ENCODE measurements at places on chromosomes 13 and 19.
A peak's percentile ranks its signal among the peaks of the same experiment; 100 is the strongest.

DNA sequence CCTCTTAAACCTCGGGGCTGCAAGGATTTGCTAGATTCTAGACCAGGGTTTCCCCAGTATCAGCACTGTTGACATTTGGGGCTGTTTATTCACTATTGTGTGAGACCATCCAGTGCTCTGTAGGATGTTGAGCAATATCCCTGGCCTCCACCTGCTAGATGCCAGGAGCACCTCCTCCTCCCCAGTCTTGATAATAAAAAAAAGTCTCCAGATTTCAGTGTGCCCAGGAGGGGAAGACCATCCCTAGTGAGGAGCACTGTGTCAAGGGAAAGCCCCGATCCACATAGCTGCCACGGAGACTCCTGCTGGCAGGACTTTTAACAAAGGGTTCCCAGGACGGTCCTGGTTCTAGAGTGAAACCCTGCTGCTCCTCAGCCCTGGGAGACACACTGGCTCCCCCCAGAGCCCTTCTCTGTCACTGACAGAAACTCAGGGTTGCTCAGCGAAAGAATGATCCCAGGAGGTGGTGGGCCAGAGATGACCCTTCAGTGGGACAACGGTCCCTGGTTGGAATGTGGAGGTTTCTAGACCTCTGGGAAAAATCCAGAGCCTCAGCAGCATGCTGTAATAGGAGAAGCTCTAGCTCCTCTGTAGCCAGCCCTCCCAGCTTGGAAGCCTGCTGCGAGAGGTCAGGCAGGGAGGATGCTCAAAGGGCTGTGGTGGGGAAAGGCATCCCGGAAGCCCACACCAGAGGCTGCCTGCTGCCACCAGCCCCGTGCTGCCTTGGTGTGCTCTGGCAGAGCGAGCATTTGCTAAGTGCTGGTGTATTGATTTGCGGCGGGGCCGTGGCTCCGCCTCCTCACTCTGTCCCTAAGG is 20.3 kb downstream of the LYL1 start:
- peak; percentile 49 for DNase-seq

- peak; percentile 100 for DNase-seq
Observed at GRCh38 chr19:36378625-36379509, at the start of gene ZFP14. Gene ZFP14 (minus strand): TSS chr19:36379201. CDS start chr19:36367892, 11,309 bp downstream.

DNA sequence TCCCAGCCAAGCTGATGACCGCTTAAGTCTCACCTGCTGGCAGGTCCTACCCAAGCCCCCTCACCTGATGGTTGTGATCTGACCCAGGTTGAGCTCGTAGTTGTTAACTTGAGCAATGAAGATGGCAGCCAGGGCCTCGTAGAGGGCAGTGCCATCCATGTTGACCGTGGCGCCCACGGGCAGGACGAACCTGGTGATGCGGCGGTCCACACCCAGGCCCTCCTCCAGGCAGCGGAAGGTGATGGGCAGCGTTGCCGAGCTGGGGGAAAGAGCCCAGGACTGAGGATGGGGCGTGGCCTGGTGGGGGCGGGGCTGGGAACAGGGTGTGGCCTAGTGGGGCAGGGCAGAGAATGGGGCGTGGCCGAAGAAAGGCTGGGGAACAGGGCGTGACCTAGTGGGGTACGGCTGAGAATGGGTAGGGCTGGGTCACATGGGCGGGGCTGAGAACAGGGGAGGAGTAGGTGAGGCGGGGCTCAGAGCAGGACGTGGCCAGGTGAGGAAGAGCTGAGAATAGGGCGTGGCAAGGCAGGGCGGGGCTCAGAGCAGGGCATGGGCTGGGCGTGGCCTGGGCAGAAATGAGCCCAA is 12.9 kb downstream of the OR7C2 start:
- no peak for DNase-seq

- no peak for DNase-seq
Observed at GRCh38 chr13:19023115-19023514, 158.5 kb downstream of the TUBA3C start.

All from AG20443 (cell line).